ENCODE measurements at places on chromosomes 12 and 14. TPM values are rescaled to one million over a fixed set of nuclear protein-coding genes. Genes with fewer than 3 reads are reported as not detected.

Gene PPFIA2
- polyA plus RNA-seq, result 1.2 TPM

Gene CRY1
- 29.1 TPM for polyA plus RNA-seq

Gene BMP4
- 41.2 TPM for polyA plus RNA-seq

Gene OTX2
- 0.18 TPM for polyA plus RNA-seq

Gene FOXN3
- polyA plus RNA-seq, result 36.7 TPM

Gene SOCS2
- polyA plus RNA-seq, result 30.9 TPM

Gene BICDL1
- 26.6 TPM for polyA plus RNA-seq

Gene MYH6
- polyA plus RNA-seq, result 0.97 TPM

Gene FAIM2
- 7.3 TPM for polyA plus RNA-seq

Gene OAS2
- not detected for polyA plus RNA-seq

Gene KRT5
- 11.3 TPM for polyA plus RNA-seq

Gene ANO2
- not detected for polyA plus RNA-seq

Gene MIS18BP1
- polyA plus RNA-seq, result 6.8 TPM

Gene ZDHHC22
- polyA plus RNA-seq, result not detected

Gene DPPA3
- polyA plus RNA-seq, result 0.80 TPM

Gene NANOG
- polyA plus RNA-seq, result 0.06 TPM

Gene POLE
- 26.6 TPM for polyA plus RNA-seq

Gene PRKAG1
- 46.0 TPM for polyA plus RNA-seq

Gene FLVCR2
- 7.7 TPM for polyA plus RNA-seq

Gene PTGES3
- polyA plus RNA-seq, result 154 TPM

Gene CLEC6A
- polyA plus RNA-seq, result not detected

Gene NEDD1
- polyA plus RNA-seq, result 15.9 TPM

Gene CFAP54
- 0.30 TPM for polyA plus RNA-seq
